ENCODE measurements at places on chromosomes 12 and 14.

DNA sequence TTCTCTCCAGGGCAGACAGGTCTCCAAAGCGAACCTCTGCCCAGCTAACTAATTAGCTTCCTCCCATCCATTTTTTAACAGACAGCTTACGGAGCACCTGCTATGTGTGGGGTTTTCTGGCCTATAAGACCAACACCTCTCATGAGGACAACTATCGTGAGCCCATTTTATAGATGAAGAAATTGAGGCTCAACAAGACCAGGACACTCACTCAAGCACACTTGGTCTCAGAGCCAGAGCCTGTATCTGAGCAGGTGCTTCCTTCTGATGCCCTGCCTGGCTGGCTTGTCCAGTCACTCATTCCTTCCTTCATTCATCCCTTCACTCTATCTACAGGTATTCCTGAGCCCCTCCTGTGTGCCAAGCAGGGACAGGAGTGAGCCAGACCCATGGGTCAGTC lies 6.1 kb downstream of the TRPV4 start:
- no peak for DNase-seq

DNA sequence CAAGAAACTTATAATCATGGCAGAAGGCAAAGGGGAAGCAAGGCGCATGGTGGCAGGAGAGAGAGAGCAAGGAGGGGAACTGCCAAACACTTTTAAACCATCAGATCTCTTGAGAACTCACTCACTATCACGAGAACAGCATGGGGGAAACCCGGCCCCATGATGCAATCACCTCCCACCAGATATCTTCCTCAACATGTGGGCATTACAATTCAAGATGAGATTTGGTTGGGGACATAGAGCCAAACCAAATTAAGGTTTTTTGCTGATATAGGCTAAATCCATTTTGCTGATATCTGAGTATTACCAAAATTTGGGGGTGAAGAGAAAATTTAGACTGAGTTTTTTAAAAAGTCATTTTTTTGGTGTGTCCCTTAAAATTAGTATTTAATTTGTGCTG lies 54.9 kb upstream of the TMX1 start:
- no peak for DNase-seq

- no peak for DNase-seq
Observed at GRCh38 chr14:94593376-94593748, 12.1 kb downstream of the SERPINA5 start.

- no peak for DNase-seq
Observed at GRCh38 chr14:22908601-22909000, 10.3 kb downstream of the RBM23 start.

DNA sequence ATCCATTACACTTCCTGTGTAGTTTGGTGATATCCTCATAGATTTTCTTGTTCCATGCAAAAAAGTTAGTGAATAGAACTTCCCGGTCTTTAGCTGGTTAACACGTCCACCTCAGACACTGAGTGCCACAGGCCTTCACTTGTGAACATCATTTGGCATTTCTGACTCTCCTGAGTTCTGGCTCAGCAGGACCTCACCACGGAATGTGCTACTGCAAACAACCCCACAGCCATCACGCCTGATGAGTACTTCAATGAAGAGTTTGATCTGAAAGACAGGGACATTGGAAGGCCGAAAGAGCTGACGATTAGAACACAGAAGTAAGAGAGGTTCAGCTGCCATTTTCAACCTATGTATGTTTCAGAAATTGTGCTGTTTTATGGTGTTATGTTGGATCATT lies 20.0 kb downstream of the C12orf76 start:
- DNase-seq: no peak

DNA sequence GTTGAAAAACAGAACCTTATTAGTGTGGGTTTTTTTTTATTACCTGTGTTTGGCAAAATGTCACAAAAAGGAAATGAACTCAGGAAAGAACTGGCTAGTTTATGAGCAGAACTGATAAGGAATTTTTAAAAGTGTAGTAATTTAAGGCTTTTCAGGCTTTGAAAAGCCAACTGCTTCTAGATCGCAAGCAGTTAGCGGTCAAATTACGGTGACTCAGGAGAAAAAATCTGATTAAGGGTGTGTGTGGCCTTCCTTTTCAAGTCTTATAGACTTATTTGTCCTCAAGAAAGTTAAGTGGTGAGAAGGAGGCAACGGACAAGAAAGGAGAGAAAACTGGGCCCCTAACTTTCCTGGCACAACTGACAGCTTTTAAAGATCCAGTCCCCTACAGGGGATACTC lies 33.4 kb downstream of the PDZRN4 start:
- no peak for DNase-seq

DNA sequence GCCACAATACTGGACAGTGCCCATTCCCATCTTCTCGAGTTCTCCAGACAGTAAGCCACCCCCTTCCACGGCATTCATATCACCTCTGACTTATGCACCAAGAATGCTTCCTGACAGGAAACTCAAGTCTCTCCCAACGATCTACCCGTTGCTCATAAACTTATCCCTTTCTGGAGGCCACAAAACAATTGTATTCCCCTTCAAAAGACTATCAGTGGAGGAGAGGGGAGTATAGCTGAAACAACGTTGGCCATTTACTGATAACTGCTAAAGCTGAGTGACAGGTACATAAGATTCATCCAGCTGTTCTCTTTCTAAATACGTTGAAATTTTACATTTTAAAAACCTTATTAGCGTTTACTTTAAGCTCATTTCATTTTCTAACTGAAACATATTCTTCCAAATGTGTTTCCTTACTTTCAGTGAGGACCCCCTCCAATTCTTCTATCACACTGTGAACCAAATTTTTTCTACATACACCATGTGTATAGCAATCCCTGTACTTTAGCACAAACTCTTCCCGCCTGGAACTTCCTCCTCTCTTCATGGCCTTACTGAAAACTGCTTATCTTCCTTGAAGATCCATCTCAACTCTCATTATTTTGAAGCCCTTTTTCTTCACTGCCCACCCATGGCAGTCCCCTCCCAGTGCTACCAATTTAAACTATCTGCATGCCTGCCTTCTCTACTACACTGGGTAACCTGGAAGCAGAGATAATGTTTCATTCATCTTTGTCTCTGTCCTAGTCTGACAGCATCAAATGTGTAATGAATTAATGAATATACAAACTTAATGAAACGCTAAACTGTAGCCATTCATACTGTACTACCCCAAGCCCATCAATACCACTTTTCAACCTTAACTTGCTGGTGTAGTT lies 28.8 kb downstream of the ATXN2 start:
- no peak for DNase-seq

DNA sequence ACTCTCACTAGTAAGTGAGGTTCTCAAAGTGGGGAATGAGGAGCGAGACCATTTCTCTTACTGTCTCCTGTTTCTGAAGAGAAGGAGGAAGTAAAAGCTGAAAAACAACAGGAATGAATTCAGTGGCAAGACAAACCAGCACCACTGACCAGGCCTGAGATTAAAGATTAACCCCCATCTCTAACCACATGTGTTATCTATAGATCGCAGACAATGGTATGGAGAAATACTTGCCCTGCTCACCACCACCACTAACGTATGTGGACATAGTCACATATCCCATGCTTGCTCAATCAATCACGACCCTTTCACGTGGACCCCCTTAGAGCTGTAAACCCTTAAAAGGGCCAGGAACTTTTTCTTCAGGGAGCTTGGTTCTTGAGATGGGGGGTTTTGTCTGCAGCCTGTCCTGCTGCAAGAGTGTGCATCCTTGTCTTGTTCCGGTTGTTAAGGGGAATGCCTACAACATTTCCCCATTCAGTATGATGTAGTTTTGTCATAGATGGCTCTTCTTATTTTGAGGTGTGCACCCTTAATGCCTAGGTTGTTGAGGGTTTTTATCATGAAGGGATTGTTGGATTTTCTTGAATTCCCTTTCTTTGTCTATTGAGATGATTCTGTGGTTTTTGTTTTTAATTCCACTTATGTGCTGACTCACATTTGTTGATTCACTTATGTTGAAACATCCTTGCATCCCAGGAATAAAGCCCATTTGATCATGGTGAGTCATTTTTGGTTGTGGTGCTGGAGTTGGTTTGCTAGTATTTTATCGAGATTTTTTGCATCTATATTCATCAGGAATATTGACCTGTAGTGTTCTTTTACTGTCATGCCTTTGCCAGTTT lies 698.8 kb upstream of the LMO3 start:
- no peak for DNase-seq

DNA sequence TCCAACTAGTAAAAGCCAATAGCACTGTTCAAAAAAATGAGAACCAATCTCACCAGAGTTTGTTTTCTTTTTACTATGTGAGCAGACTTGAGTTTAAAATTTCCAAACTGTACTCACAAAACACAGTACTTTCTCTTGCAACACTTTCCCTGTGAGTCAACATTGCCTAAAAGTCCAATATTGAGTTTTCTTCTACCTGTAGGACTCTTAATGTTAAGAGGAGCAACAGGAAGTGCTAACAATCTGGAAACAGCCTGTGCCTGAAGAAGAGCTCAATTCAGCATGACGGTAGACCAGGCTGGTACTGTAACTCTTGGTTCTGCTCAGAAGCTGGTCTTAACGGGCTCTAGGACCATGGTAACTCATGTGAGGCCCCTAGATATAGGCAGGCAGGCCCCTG lies 144.3 kb downstream of the MED13L start:
- DNase-seq: no peak

DNA sequence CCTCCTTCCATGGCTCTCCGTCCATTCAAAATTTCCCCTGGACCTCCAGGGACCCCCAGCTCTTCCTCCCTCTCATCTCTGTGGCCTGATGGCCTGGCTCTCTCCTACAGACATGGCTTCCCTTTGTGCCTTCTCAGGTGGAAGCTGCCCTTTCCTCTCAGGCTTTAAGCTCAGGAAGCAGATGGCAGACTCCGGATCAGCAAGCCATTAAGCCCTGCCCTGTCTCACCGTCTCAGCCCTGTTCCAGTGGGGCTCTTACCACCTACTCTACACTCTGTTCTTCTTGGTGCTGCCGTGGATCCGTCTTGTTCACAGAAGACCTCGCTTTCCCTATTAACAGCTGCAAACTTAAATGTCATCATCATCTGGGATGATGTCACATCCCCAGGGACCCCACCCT lies 33.1 kb downstream of the NPC2 start:
- no peak for DNase-seq
